Inflammatory macrophage (primary cell): ENCODE measurements at places on chromosomes 4 and X.

GRCh38 chr4:122992057-122992456 is 69.7 kb upstream of the NUDT6 start:
- no peak for DNase-seq

- DNase-seq: no peak
Measured at GRCh38 chr4:89759426-89759825, 77.5 kb downstream of the SNCA start.

GRCh38 chr4:44736900-44737299 is 10.5 kb upstream of the GNPDA2 start:
- no peak for DNase-seq

- DNase-seq: peak; percentile 83
Measured at GRCh38 chr4:38663801-38664705, at the start of gene KLF3. Gene KLF3, plus strand, starts transcription at chr4:38664199. Its CDS starts 16,427 bp downstream, at chr4:38680626.

DNA sequence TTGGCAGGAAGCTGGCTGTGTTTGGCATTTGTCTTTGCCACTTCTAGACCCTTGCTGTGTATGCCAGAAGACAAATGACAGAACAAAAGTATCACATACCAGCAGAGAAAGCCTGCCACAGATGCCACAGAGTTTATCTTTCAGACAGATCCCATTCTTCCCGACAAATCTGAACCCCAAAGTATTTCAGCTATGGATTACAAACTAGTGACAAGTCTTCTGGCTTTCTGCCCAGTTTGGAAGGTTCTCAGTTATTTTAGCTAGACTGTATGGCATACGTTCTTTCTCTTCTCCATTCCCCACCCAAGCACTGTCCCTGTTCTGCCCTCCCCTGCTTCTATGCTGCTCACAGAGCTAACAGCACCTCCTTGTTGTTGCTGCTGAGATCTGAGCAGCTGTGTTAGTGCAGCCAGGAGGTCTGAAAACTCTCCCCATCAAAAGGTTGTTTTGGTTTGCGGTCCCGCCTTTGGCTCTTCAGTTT is 236.7 kb downstream of the FRAS1 start:
- DNase-seq: no peak

- DNase-seq: no peak
Measured at GRCh38 chr4:98204236-98204553, 57.0 kb upstream of the RAP1GDS1 start.

DNA sequence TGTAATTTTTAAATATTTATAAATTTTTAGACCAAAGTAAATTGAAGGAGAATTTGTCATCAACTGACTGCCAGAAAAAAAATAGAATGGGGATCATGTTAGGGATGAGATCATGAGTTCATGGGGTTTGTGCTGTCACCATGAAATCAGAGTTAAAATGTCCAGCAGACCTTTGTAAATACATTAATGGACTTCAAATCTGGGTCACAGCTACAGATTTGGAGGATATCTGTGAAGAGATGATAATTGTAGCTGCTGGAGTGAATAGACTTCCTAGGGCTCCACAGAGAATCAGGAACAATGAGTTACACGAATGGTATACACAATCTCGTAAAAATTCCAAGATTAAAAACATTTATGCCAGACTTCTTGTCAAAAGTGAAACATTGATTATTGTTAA is 6.6 kb downstream of the FSTL5 start:
- DNase-seq: no peak

DNA sequence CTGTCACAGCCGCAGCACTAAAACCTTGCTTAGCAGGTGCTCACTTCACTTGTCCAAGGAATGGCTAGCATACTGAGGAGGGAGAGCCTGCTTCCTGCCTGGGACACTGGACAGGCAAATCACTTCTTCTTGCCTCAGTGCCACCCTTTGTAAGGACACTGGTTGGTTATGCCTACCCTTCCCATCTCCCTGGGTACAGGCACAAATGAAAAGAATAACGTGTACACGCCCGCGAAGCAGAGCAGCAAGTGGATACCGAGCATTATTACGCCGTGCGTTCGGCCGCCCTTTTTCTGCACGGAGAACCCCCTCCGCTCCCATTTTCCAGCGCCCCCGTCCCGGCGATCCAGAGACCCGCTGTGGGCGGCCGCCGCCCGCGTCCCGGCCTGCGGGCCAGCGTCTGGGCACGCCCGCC is 338 bp upstream of the KLHL2 start:
- peak; percentile 9 for DNase-seq
